Mucosa of descending colon (tissue), 3 donors: ENCODE measurements at places on chromosomes 2 and 18. TPM values are rescaled to one million over a fixed set of nuclear protein-coding genes. Genes with fewer than 3 reads are reported as not detected.

DNA sequence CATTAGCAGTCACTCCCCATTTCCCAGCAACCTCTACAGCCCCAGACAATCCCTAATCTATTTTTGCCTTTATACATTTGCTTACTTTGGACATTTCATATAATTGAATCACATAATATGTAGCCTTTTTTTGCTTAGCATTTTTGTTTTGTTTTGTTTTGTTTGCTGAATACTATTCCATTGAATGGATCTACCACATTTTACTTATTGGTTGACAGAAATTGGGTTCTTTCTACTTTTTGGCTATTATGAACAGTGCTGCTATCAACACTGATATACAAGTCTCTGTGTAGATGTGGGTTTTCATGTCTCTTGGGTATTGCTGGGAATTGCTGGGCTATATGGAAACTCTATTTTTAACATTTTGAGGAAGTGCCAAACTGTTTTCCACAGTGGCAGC, 7.6 kb downstream of the PTPN18 start:
- DNase-seq: no peak

The EIF2AK3 gene
- 30.4 TPM for total RNA-seq

The G6PC2 gene
- not detected for total RNA-seq

- DNase-seq: no peak
Observed at GRCh38 chr2:49459314-49459993, 305.1 kb upstream of the FSHR start.

- DNase-seq: peak; percentile 46
Observed at GRCh38 chr2:239194731-239195317, 206.0 kb downstream of the HDAC4 start.

GRCh38 chr2:64491426-64491825, 32.7 kb upstream of the AFTPH start:
- no peak for DNase-seq

DNA sequence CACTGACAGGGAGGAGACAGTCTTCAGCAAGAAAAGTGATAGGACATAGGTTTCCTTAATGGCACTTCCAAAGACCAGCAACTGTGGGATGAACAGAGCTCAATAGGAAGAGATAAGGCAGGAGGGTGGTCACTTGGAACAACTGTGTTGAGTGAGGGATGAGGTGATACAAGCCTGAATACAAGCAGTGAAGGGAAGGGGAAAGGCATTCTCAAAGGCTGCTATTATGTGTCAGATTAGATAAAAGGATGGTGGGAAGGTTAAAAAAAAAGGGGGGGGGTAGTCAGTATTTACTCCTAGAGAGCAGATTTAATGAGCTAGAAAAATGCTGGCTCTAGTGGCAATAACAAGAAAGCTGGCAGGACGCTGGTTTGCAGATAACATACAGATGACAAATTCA, 25.7 kb downstream of the CCBE1 start:
- no peak for DNase-seq

DNA sequence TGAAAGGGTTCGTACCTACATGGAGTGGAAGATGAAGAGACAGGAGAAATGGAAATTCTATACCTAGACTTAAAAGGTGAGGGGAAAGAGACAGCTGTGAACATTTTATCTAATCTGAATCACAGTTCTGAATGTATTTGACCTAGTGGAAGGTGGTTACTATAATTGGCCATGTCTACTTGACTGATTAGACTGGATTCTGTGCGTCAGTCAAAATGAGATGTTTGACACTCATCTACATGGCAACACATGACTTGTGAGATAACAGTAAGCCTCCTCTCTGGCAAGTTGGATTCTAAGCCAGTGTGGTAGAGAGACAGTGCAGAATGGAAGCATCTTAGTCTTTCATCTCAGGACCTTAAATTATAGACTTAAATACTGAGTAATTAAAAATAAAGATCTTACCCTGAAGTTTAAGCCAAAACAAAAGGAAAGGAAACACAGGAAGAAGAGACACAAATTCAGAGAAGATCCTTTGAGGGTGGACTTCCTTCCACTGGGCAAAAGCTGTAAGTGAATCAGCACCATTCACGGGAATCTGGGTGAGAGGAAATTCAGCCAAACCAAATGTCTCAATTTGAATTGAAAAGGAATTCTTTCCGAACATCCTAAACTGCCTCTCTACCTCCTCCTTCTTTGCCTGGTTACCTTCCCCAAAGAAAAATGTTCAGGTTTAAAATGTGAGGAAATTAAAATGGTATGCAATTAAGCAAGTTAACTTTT, 121.6 kb downstream of the EHBP1 start:
- no peak for DNase-seq

DNA sequence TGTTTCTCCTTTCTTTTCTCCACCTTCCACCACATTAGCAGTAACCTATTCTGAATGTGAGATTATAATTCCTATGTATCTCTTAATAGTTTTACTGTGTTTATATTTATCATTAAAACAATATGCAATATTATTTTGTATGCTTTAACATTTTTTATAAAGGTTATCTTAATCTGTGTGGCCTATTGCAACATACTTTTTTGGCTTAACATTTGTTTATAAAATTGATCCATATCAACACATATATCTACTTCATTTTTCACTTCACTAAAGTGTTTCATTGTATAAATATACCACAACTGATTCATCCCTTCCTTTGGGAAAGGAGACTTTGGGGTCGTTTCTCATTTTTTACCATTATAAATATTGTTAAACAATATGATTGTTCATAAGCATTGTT, 48.6 kb downstream of the ATP9B start:
- DNase-seq: no peak

The PIGN gene
- total RNA-seq: 36.3 TPM

The NOL4 gene
- 2.0 TPM for total RNA-seq

- no peak for DNase-seq
Observed at GRCh38 chr2:225113371-225114015, 71.2 kb upstream of the DOCK10 start.

The GREB1L gene
- 1.0 TPM for total RNA-seq

GRCh38 chr2:57044931-57045635, 861.3 kb downstream of the CCDC85A start:
- no peak for DNase-seq

The CPO gene
- total RNA-seq: 0.32 TPM

The RIT2 gene
- not detected for total RNA-seq

The C18orf54 gene
- 2.1 TPM for total RNA-seq

- DNase-seq: no peak
Observed at GRCh38 chr18:28963481-28963880, 786.6 kb upstream of the CDH2 start.

- no peak for DNase-seq
Observed at GRCh38 chr2:156565066-156565710, 129.0 kb downstream of the GPD2 start.
